ENCODE measurements at places on chromosomes 3 and 15.

GRCh38 chr15:48811325-48811958, 573 bp upstream of the CEP152 start:
- DNase-seq, result peak; percentile 31

DNA sequence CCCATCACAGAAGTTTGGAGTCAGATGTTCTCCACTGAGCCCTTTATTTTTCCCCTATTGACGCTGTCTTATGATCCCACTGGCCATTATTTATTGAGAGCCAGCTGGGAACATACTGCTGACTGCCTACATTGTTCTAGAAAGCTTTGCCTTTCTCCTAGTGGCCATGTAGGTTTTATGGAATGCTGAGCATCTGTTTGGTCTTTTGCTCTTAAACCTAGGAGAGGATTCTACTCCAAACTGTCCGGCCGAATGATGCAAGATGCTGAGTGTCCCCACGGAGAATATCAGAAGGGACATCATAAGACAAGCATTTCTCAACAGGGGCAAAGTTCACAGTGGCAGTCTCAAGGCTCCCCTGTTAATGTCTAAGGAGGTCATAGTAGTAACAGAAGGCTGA, 171.4 kb downstream of the ARRDC4 start:
- DNase-seq, result no peak

GRCh38 chr15:74489518-74490338, 28.8 kb upstream of the UBL7 start:
- peak; percentile 29 for DNase-seq

DNA sequence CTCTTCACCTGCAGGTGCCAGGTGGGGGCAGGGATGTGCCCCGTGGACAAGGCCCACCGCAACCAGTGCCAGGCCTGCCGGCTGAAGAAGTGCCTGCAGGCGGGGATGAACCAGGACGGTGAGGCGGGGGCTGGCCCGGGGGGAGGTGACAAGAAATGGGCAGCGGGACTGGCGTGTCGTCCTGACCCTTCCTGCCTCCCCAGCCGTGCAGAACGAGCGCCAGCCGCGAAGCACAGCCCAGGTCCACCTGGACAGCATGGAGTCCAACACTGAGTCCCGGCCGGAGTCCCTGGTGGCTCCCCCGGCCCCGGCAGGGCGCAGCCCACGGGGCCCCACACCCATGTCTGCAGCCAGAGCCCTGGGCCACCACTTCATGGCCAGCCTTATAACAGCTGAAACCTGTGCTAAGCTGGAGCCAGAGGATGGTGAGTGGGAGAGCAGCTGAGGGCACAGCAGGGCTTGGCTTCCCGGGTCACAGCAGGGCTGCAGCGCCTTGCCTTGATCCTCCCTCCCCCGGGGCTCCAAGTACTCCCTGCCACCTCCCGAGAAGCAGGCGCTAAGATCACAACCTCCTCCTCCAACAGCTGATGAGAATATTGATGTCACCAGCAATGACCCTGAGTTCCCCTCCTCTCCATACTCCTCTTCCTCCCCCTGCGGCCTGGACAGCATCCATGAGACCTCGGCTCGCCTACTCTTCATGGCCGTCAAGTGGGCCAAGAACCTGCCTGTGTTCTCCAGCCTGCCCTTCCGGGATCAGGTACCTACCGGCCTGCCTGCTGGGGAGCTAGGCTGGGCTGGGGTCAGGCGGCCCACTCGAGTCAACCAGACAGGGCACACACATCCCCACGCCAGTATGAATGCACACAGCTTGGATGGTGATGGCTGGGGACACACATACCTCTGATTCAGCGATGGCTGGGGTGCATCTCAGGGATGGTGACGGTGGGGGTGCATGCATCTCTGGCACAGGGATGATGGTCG, 1.7 kb downstream of the NR2E3 start:
- no peak for DNase-seq

GRCh38 chr15:57327985-57328471, 48.3 kb upstream of the CGNL1 start:
- DNase-seq, result no peak

GRCh38 chr3:172154768-172155664, 115.6 kb downstream of the FNDC3B start:
- no peak for DNase-seq

GRCh38 chr3:141860766-141861513, 15.5 kb upstream of the ATP1B3 start:
- no peak for DNase-seq

- DNase-seq, result no peak
Observed at GRCh38 chr3:26997226-26997625, 372.0 kb downstream of the NEK10 start.

GRCh38 chr15:82970696-82971095, 15.3 kb upstream of the RAMAC start:
- DNase-seq, result no peak

DNA sequence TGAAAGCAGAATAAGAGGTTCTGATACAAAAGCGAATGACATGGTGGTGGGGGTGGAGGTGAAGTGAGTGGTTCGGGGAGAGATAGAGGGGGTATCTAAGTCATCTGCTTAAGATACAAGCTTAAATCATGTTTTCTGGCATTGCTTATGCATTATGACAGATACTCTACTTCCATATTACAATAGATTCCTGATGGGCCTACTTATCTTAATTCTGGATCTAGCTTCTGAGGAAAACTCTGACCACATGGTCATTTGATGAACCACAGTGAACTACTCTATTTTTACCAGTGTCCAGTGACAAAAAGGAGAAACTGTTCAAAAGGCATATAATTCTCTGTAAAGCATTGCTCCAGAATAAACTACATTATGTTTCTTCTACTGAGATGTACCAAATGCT, 673.7 kb upstream of the CCDC54 start:
- no peak for DNase-seq

DNA sequence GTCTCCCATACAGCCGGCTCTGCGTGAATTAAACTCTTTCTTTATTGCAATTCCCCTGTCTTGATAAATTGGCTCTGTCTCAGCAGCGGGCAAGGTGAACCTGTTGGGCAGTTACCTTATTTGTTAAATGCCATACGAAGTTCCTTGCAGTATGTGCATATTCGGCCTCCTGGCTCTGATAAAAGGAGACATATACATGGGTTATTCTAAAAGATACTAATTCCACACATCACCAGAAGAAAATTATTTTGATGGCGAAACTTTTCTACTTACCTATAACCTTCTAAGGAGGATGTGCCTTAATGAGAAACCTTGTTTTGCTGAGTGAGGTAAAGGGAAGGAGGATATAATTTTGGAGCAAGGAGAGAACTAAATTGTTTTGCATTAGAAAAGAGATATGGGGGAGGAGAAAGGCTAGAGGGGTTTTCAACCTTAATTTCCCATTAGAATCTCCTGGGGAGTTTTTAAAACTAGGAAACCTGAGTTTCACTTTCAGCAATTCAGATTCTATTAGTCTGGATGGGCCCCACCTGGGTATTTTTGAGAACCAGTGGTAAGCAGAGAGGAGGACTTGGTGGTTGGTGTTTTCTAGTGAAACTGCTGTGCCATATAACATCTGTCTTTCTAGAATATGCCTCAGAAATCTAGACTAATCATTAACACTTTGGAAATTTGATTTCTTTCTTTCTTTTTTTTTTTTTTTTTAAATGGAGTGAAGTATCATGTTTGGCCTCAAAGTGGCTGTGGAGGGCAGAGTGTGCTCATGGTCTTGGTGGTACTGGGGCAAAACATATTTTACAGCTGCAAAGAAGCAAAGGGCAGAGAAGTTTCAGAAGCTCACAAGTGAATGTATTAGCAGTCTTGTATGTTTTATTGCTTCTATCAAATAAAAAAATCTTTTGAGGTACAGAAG, 23.0 kb downstream of the NANOGP8 start:
- DNase-seq, result no peak

DNA sequence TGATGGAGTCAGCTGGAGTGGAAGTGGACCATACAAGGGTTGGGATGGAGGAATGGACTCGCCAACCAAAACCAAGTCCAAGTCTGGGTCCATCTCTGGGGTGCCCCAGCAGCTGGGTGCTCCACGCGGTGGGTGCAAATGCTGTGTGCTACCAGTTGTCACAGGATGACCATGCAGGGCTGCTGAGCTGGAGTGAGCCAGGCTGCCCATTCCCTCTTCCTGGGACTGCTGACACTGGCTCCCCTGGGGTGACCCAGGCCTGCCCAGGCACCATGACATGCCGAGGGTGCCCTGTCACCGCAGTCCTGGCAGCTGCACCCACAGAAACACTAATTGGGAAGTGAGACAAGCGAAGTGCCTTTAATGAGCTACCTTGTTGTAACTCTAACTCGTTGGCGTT, 140.2 kb downstream of the TPRA1 start:
- no peak for DNase-seq

DNA sequence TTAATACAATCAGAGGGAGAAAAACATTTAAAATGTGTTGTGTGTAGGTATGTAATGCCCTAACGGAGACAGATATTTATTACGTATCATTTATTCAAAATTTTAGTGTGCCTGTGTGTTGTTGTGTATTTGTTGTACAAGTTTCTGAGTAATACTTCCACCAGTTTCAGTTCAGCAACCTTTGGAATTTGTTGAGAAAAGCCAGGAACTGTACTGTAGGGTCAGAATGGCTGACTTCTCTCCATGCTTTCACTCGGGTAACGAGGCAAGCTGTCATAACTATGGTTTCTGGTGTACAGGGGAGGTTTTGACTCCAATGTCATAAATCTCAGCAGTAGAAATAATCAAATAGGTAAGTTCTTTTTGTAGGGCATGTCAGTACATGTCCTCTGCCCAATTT, 23.8 kb upstream of the CNTN6 start:
- DNase-seq, result no peak

GRCh38 chr3:27114684-27115083, 254.5 kb downstream of the NEK10 start:
- no peak for DNase-seq

- DNase-seq, result no peak
Observed at GRCh38 chr3:52512727-52513126, 17.6 kb downstream of the STAB1 start.

DNA sequence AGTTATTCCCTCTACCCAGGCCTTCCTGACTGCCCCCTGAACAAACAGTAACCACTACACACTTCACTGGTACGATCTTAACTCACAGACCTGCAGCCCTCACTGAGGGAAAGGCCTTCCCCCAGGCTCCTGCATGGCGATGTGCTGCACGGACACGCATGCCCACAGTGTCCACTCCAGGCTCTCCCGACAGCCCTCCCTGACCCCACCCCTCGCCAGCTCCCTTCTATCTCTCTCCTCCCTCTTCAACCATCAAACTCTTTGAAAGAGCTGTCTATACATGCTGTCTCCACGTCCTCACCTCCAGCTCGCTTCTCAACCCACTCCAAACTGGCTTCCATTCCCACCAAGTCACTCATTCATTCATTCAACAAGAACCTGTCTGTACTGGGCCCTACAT, 3.9 kb downstream of the SCN5A start:
- no peak for DNase-seq

DNA sequence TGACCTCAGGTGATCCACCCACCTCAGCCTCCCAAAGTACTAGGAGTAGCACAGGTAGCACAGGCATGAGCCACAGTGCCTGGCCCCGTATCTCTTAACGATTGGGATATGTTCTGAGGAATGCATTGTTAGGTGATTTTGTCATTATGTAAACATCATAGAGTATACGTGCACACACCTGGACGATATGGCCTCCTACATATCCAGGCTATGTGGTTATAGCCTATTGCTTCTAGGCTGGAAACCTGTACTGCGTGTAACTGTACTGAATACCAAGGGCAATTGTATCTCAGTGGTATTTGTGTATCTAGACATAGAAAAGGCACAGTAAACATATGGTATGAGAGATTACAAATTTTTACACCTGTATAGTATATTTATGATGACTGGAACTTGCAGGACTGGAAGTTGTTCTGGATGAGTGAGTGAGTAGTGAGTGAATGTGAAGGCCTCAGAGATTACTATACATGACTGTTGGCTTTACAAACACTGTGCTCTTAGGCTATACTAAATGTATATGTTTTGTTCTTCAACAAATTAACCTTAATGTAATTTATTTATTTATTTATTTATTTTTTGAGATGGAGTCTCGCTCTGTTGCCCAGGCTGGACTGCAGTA, 120.7 kb downstream of the MBNL1 start:
- DNase-seq, result no peak

DNA sequence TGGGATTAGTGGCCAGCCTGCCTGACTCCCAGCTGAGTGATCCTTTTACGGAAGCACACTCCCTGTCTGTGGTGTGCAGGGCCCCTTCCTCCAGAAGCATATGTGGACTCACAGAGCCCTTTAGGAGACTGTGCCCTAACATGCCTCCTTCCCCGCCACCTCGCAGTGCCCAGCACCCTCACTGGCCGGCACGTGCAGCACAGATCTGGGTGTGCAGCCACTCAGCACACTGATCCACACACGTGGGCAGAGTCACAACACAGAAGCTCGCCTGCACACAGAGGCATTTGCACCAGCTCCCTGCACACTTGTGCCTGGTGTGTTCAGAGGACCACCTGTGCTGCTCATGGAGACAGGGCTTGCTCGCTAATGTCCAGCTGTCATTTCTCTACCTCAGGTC, 23.6 kb upstream of the CSPG4 start:
- no peak for DNase-seq

All from AML-193 (cell line).